ENCODE measurements at places on chromosomes 12 and 14. TPM values are rescaled to one million over a fixed set of nuclear protein-coding genes. Genes with fewer than 3 reads are reported as not detected.
A peak's percentile ranks its signal among the peaks of the same experiment; 100 is the strongest.

GRCh38 chr14:88856786-88857366 is 32.4 kb downstream of the TTC8 start:
- DNase-seq = peak; percentile 11

DNA sequence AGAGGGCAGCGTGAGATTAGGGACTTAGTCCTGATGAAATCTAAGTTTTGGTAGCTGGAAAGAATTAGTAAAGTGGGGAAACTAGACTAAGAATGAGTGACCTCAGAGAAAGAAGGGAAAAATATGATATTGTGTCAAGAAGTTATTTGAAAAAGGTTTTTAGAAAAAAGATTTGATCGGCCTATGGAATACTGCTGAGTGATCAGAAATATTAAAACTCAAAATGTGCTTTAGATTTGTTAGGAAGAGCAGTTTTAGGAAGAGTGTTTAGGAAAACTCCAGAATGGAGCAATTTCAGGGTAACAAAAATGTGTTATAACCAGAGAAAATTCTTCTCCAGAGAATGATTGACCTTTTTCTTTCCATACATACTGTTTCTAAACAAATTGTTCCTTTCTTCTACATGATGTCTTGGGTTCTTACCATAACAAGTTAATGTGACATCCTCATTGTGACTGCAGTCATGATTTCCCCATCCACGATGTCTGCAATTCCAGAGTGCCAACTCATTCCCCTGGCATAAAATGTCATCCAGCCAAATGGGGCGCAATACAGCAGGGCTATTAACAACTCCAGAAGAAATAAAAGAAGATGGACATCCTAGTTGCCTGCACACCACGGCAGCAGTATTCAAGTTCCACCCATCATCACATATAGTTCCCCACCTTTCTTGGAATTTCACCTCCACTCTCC is 11.8 kb downstream of the CD163L1 start:
- peak; percentile 10 for DNase-seq

DNA sequence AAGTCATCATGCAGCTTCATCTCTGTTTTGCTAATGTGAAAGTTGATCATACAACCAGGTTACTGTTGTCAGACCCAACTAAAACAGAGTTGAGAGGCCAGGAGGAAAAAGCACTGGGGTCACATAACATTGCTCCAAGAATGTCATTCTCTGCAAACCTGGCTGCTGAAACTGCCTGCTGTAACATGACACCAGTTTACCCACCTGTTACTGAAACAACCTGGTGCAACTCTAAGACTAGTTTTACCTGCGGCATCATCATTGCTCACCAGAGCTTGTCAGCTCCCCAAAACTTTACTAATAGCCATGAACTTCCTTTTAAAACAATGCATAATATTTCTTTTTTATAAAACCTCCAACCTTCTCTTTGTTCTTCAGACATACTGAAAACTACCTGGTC is 30.7 kb upstream of the DEGS2 start:
- no peak for DNase-seq

DNA sequence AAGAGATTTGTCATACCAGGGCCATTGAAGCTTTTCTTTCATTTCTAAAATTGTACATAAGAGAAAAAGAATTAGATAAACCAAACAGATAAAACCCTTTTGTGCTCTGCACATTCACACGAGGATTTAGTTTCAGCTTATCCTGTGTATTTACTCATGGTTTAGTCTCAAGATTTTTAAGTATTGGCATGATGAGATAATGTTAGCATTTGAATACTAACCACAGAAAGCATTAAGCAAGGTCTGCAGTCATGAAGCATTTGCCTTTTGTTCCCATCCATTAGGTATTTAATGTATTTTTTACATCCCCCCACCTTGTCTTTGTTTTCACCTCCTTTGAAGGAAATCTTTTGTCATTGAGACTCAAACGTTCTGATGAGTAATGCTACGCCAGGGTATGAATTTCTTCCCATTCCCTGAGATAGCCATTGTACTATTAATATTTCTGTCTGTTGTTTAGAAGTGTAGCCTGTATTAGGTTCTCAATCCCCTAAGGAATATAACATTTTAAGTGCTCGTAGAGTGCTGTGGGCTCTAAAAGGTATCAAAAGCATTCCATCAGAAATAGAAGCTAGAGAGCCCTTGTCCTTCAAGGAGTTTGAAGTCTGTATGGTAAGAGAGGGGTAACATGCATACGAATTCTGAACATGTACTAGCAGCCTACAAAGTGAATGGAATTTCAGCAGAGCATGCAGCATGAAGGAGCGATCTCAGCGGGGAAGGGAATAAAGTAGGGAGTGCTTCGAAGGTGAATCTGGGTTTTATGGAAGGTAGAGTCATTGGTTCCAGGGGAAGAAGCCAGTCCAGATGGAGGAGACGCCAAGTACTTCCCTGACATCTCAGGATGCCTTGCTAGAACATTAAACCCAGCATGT is 22.3 kb downstream of the CRADD start:
- DNase-seq = peak; percentile 68

- DNase-seq = no peak
Observed at GRCh38 chr14:21313512-21313911, 33.6 kb downstream of the RPGRIP1 start.

DNA sequence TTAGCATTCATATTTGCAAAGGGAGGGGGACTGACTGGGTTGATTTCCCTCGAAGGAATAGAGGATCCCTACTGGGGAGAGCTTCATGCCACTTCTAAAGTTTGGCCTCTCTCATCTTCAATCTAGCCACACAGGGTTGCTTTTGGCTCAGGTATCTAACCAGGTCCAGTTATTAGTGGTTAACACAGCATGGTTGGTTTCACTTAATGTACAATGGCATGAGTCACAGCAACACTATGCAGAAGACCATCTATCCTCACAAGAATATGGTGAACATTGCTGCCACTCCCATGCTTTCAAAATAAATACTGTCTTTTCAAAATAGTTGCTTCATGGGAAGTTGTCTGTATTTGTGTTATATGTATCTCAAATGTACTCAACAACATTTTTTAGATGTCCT is 6.6 kb upstream of the RAB3IP start:
- no peak for DNase-seq

DNA sequence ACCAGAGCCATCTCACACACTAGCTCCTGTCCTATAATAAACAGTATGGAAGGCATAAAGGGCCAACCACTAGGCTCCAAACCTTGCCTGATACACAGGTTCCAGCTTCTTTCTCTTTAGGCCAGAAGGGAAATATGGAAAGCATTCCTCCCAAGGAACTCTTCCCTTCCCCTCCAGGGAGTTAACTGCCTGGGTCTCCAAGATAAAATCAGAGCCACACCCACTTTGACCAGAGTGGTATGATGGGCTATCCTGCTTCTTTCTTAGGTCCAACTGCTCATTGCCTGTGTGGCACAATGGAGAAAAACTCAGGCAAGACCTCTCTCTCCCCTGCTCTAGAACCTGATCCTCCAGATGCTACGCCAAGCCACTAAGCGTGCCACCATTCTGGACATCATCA is 2.1 kb downstream of the TSSK4 start:
- no peak for DNase-seq

DNA sequence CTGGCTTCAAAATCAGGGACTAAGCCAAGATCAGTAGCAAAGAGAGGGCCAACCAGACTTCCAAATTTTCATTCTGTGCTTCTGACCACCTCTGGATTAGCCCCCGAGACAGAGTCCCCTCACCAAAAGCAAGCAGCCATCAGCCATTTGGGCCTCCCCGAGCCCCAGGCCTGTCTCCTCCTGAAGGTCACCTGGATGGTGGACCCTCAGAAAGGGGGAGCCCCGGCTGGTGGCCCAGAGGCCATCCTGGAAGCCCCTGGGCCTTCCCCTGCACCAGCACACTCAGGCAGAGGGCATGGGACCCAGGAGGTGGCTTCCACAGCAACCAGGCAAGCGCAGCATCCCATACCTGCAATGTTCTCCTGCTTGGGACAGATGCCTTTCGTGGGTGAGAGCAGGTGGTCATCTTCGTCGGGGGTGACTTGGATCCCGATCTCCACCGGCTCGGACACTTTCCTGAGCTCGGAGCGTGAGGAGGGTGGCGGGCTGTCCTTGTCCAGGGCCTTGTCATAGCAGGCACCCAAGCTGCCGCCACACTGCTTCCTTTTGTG is 14.8 kb downstream of the BCL11B start:
- DNase-seq = no peak

DNA sequence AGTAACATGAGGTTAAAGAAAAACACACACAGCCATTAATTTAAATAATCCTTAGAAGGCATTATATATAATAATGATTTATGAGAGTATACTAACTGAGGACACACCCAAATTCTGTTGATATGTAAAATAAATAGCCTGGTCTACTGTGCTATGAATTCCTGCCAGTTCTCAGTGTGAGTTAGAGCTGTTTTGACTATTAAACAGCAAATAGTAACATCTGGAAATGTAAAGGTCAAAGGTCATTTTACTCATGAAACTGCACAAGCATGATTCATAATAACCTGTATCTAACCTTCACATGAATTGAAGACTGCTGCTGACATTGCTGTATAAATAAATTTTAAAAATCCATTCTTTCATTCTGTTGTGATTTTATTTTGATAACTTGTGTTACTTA is 966.7 kb downstream of the SLC6A15 start:
- DNase-seq = peak; percentile 65

DNA sequence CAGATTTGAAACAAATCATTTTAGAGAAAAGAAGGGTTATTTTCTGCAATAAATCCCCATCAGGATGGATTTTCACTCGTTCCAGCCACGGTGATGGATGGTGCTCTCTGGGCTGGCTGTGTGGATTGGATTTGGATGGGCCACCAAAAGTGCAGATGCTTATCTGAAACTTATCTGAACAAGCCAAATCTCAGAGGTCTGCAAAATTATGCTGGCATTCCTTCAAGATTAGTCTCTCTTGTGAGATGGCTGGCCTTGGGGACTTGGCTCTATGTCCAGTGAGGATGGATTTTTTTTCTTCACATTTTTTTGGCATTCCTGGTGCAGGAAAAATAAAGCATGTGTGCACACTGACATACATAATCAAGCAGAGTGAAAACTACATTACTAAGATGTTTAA is 341.9 kb downstream of the GXYLT1 start:
- no peak for DNase-seq

Gene WASHC4
- 148 TPM for total RNA-seq

Gene MYH7
- not detected for total RNA-seq

Gene GPR65
- 0.32 TPM for total RNA-seq

Gene TMEM132D
- total RNA-seq = not detected

All from fibroblast of villous mesenchyme (primary cell).